ENCODE measurements at places on chromosomes 3 and 15.

- peak; percentile 67 for DNase-seq
These were observed 89.7 kb downstream of the AQP9 start for GRCh38 chr15:58227706-58228543.

- no peak for DNase-seq
These were observed 8.7 kb upstream of the P2RY12 start for GRCh38 chr3:151393146-151393830.

GRCh38 chr15:56683908-56684307 is 49.4 kb downstream of the ZNF280D start:
- DNase-seq = no peak

- no peak for DNase-seq
These were observed 21.8 kb downstream of the C3orf18 start for GRCh38 chr3:50545781-50546180.

- no peak for DNase-seq
These were observed 384.1 kb downstream of the CADM2 start for GRCh38 chr3:85342915-85343314.

DNA sequence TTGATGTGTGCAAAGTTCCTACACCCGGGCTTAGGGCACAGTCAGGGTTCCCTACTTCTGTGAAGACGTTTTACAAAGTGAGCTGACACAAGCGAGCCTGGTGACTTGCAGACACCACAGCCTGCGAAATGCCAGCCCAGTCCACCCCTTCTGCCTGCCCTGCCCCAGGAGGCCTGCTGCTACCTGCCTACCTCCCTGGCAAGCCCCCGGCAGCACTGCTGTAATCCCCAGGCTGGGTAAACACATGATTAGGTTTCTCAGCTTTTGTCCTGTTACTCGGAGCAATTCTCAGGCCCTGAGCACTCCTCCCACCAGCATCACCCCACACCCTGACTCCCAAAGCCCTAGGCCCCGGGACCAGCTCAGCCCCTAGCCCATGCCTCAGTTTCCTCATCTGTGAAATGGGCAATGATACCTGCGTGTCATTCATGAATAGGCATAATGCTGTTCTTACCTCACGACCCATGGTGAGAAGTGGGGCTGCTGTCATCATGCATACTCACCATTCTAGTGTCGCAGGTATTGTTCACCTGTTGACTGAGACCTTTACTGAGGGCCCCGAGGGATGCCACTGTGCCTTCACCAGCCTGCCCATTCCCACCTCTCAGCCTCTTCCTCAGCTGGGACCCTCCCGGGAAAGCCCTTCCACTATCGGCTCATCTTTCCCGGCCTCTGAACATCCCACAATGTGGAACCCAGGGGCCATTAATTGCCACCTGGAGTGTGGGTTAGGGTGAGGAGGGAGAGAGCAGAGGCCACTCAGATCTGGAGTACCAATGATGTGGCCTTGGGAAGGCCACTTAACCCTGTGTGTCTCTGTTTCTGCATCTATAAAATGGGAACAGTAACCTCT is 31.5 kb upstream of the SLC6A6 start:
- no peak for DNase-seq

DNA sequence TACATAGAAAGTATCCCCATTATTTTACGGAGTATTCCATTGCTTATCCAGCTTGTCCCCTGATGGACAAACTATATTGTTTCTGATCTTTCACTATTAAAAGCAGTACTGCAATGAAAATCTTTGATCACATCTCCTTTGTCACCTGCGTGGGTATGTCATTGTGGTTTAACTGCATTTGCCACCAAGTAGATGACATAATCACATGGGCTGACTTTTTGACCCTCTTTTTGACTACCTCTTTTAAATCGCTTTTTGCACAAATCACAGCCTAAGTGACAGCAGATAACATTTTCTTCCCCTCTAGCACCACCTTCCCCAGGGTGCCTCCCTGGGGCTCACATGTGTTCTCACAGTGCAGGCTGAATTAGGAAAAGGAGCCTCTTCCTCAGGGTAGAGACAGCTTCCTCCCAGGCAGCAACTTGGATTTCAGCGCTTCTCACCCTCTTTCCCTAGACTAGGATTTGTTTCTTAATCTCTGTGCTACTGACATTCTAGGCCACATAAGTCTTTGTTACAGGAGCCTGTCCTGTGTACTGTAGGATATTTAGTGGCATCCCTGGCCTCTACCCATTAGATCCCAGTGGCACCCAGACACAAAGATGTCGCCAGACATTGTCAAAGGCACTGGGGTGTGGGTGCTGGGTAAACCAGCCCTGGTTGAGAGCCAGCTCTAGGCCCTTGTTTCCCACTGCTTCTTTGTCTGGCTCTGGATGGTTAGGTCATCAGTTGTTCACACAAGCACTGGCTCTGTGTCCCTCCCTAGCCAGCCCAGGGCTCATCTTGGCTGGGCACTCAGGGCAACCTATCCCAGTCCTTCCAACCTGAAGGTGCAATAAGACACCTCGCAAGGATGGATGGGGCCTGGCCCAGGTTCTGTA is 1.3 kb upstream of the RBP1 start:
- DNase-seq = no peak

DNA sequence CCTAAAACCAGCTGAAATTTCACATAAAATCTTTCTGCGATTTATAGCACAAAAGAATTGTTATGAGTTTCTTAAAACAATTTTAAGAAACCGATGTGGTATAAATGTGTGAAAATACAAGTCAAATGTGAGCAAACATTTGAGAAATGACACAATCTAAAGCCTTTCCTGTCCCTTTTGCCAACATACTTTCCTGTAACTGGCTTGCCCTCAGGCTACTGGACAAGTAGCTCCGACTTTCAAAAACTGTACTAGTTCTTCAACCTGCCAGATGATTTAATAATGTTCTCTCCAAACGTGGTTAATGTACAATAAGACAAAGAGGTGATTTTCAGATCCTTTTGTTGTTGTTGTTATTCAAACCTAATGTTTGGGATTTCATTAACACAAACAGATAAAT is 105.9 kb upstream of the ARHGEF26 start:
- DNase-seq = no peak

DNA sequence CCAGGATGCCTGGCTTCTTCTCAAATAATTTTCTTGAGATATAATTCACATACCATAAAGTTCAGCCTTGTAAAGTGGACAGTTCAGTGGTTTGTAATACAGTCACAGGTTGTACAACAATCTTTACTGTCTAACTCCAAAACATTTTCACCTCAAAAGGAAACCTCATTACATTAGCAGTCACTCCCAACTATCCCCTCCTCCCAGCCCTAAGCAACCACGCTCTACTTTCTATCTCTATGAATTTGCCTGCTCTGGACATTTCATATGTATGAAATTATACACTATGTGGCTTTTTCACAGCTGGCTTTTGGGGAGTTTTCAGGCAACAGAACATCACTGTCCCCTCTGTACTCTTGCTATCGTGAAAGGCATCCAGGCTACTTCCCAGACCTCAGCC is 17.5 kb downstream of the TGM5 start:
- DNase-seq = no peak

- DNase-seq = no peak
These were observed 594.9 kb upstream of the CFAP20DC start for GRCh38 chr3:59644479-59645402.

DNA sequence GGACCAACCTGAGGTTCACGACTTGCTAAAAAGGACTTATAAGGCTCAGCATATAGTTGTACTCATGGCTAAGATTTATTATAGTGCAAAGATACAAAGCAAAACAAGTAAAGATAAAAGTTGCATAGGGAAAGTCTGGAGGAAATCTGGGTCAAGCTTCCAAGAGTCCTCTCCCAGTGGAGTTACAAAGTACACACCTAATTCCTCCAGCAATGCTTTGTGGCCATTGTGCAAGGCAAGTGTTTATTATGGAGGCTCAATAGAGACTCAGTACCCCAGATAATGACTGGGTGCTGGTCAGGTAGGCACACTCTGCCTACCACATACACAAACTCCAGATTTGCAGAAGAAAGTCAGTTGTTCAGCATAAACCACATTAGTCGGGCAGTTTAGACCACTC is 22.9 kb downstream of the LNP1 start:
- no peak for DNase-seq

DNA sequence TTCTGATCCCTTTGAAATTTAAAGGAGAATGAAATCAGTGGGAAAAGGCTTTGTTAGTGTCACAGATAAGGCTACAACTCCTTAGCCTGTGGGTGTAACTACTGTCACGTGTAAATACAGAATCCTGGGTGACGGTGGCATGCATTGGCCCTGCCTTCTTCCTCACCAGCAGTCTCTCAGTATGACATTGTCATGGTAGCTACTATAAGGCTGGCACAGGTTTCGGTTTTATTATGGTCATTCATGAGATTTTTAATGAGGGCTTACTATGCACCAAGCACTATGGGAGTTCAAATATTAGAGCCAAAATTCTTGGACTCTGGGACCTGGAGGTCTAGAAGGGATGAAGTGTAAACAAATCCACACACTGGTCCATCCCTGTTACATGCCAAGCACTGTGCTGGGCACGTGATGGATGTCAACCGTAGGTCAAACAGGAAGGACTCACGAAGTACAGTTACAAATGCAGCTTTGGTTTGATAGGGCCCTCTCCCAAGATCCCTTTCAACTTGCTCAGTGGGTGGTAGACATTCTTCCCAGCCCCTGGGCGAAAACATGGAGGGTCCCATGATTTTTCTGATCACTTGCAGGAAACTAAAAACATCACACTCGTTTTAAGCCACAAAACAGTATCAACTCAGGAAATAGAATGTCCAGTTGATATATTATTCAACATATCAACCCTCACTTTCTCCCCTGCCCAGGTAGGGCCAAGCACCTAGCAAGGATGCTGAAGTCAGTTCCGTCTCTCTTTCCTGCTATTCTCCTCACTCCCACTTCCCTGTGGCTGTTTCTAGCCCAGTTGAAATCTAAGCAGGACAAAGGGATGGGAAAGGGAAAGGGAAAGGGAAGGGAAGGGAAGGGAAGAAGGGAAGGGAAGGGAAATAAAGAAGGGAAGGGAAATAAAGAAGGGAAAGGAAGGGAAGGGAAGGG is 25.3 kb downstream of the BFSP2 start:
- no peak for DNase-seq

GRCh38 chr3:170997961-170998913 is 28.3 kb downstream of the SLC2A2 start:
- no peak for DNase-seq

DNA sequence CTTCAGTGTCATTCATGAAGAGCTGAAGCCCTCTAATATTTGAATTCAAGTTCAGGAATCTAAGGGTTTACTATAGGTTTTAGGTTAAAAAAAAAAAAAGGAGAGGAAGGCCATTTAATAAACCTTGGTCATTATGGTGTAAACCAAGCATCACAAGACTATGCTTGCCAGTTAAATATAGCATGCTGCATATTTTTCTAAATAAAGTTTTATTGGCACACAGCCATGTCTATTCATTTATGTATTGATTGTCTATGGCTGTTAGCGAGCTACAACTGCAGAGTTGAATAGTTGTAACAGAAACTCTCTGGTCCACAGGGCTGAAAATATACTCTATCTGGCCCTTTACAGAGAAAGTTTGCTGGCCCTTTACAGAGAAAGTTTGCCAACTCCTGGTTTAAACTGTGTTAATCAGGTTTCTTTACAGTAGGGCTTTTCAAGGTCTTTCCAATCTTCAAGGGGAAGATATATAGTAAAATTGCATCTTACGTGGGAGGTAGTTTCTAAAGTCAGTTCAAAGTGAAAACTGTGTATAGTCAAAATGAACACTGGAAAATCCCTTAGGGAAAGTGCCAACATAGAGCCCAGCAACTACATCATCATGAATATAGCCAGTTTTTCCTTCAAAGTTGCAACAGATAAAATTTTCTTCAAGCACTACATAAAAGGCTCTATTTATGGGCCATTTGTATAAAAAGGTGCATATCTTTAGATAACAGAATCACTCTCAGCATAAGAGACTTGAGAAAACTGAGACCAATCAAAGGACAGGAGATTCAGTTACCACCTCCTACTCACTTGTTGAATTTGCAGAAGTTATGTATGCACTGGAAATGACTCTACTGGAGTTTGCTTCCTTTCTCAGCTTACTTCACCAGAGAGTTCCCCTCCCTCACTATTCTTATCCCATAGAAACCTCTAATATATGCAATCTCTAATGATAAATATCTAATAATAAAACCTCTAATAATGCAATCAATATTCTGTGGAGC is 49.7 kb upstream of the FRMD4B start:
- no peak for DNase-seq

- no peak for DNase-seq
These were observed 71.1 kb downstream of the MRPL46 start for GRCh38 chr15:88395872-88396781.

DNA sequence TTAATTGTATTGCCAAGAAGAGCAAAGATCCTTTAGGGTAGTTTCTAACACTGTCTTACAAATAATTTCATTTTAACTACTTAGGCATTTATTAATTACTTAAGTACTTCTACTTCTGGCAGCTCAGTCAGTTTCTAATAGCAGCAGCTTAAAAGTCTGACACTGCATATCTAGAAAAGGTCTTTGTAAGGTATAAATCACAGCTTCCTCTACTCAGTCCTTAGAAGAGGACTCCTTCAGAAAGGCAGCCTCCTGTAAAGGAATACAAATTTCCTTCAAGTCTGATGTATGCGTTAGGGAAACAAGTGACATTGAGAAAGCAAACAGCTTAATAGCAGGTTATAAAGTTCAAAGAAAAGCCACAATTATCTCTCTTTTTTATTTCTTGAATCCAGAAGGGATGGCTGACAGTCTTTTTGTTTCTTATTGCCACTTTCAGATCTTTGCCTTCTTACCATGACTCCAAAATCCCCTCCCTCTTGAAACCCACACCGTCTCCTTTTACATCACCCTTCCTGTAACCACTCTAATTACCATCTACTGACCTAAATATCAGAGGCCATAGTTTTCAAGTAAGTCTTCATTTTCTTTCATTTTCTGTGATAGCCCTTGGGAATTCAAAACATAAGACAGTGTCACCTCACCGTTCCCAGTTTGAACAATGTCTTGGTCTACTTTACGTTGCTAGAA is 109.5 kb downstream of the CGGBP1 start:
- no peak for DNase-seq

- peak; percentile 75 for DNase-seq
These were observed 452 bp upstream of the SV2B start for GRCh38 chr15:91099616-91099994.

- no peak for DNase-seq
These were observed 374.3 kb upstream of the TGFBR2 start for GRCh38 chr3:30232142-30232541.

- DNase-seq = no peak
These were observed 23.6 kb downstream of the TRPM1 start for GRCh38 chr15:31077941-31078340.

- DNase-seq = no peak
These were observed 296.7 kb downstream of the PTPRG start for GRCh38 chr3:61858054-61858453.

All from stimulated activated CD4-positive, alpha-beta T cell treated with anti-CD3 and anti-CD28 coated beads, Interleukin-4, amount 100 ng/mL, for 4 hours (primary cell).